ENCODE measurements at places on chromosomes 5 and 9.

- DNase-seq, result no peak
These were observed 92.9 kb upstream of the GRHPR start for GRCh38 chr9:37329576-37329975.

DNA sequence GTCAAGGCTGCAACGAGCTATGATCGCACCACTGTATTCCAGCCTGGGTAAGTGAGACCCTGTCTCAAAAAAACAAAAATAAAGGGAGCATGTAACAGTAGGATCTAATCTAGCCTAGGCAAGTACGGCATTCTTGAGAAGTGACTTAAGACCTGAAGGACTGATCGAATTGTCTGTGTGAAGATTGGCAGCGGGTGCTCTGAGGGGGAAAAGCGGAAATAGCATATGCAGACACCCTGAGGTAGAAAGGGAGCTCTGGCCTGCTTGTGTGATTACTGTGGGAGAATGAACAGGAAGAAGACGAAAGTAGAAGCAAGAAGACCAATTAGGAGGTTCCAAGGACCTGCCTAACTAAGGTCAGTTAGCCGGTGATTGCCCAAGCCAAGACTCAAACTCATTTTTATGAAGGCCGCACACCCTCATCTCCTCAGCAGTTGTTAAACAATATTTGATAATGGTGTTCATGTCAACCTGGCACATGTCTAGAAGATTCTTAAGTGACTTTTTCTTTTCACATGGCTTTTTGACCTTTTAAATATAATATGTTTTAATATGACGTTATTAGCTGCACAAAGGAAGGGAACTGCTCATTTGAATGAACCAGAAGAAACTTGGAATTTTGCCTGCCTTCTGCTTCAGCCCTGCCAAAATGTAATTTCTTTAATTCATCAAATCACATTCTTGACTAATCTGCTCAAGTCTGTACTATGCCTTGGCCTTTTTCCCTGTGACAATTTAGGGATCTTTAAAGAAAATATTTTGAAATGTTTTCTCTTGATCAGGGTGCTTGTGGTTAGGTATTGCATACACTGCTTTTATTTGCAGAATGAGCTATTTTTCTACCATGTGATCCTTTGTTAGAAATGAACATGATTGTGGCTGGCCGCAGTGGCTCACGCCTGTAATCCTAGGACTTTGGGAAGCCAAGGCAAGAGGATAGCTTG is 289.2 kb upstream of the DMRT1 start:
- no peak for DNase-seq

- DNase-seq, result no peak
These were observed 622.6 kb downstream of the PRR16 start for GRCh38 chr5:121086671-121087070.

- no peak for DNase-seq
These were observed 50.4 kb upstream of the NOTCH1 start for GRCh38 chr9:136596217-136596616.

DNA sequence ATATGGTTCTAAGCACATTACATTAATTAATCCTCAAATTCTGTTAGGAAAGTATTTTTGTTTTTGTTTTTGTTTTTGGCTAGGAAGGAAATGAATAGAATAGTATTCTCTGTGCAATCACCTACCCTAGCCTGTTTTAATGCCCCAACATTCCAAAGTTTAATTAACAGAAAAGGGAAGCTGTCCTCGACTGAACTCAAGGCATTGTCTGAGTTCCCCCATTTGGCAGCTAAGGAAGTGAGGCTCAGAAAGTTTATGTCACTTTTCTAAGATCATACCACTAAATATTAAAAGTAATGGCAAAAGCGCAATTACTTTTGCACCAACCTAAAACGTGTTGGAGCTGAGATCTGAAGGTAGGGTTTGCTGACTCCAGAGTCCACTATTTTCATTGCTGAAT is 59.8 kb downstream of the FGF1 start:
- no peak for DNase-seq

GRCh38 chr9:107778661-107779060 is 289.1 kb upstream of the KLF4 start:
- DNase-seq, result no peak
